ENCODE measurements at places on chromosomes 11 and 22.

GRCh38 chr11:108743851-108744250 is 79.0 kb downstream of the DDX10 start:
- DNase-seq = no peak

- DNase-seq = no peak
Measured at GRCh38 chr11:111603611-111604130, 1.4 kb downstream of the SIK2 start.

DNA sequence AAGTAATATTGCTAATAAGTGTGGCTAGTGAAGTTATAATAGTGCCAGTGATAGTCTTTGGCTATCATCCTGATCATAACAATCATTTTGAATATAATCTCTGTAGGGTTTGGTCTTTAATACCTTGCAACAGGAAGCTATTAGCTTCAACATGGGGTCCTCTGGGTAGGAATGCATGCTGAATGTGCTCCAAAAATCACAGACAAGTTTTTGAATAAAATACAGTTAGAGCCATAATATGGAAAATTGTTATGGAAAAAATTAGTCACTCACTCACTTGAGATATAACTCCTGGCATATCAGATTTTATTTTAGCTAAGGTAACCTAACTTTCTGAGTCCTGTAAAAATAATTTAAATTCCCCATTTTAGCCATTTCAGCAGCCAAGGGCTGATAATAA is 95.4 kb upstream of the MTMR2 start:
- DNase-seq = no peak

GRCh38 chr11:97683733-97684132 is 1293.9 kb downstream of the JRKL start:
- DNase-seq = no peak

DNA sequence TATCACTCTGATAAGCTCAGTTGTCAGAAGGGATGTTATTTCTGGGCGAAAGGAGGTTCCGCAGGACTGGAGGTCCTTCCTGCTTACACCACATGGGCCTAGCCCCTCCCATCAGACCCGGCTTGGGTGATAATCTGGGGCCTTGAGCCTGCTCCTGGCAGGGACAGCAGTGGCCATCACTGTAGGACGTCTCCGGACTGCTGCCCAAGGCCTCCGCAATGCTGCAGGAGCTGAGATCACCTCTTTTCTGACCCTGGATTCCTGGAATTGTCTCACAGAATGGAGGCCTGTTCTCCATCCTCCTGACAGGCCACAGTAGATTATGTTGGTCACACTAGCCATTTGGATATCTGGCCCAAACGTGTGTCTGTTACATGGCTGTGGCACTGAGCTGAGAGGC is 9.2 kb upstream of the BIK start:
- no peak for DNase-seq

DNA sequence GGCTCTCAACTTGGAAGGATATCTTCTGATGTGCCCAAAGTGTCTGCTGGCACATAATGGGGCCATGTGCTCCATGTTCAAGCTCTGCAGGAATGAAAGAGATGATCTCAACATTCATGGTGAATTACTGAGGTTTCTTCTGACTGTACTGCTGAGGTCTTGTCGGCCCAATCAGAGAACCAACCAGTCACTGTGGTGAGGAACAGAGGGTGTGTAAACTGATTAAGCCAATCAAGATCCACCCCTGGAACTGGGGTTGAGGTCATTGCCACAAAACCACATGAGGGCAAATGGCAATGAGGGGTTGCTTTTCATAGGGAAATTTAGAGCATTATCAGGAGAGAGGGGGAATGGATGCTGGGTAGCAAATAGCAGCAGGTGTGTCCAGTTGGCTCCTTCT is 152.3 kb upstream of the RAG2 start:
- no peak for DNase-seq

DNA sequence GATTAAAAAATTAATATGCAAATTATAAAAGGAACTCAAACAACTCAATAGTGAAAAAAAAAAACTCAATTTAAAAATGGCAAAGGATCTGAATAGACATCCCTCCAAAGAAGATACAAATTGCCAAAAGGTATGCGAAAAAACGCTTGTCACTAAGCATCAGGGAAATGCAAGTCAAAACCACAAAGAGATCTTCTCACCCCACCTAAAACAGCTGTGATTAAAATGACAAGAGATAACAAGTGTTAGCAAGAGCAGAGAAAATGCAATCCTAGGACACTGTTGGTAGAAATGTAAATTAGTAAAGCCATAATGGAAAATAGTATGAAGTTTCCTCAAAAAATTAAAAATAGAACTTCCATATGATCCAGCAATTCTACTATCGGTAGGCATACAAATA is 166.3 kb upstream of the ZC3H12C start:
- DNase-seq = no peak

GRCh38 chr11:32161293-32161692 is 70.4 kb downstream of the RCN1 start:
- no peak for DNase-seq

DNA sequence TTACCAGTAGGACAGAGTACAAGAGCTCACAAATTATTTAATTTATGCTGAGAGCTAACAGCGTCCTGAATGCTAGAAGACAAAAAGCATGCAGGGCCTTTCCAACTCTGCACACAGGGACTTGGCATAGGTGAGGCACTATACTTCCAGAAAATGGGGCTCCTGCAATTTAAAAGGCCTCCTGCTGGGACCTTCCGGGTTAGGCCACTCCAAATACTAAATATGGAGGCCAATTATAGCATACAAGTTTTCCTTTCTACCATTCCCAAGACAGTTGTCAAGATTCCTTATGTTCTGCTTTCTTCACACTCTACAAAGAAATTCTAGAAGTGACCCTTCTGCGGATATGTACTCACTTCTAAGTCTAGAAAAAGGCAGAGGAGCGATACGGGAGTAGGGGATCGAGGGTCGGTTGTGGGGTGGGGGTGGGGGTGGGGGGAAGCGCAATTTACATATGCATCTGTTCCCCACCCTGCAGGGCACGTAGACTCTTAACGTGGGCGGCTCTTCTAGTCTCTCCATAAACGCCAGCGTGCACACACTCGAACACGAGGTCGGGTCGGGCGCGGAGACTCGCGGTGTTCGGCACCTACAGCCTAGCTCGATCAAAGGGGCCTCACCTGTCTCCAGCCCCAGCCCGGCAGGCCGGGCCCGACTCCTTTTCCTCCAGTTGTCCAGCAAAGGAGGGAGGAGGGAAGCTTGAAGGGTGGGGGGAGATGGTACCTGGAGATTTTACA is 728 bp downstream of the DCUN1D5 start:
- DNase-seq = peak; percentile 54

DNA sequence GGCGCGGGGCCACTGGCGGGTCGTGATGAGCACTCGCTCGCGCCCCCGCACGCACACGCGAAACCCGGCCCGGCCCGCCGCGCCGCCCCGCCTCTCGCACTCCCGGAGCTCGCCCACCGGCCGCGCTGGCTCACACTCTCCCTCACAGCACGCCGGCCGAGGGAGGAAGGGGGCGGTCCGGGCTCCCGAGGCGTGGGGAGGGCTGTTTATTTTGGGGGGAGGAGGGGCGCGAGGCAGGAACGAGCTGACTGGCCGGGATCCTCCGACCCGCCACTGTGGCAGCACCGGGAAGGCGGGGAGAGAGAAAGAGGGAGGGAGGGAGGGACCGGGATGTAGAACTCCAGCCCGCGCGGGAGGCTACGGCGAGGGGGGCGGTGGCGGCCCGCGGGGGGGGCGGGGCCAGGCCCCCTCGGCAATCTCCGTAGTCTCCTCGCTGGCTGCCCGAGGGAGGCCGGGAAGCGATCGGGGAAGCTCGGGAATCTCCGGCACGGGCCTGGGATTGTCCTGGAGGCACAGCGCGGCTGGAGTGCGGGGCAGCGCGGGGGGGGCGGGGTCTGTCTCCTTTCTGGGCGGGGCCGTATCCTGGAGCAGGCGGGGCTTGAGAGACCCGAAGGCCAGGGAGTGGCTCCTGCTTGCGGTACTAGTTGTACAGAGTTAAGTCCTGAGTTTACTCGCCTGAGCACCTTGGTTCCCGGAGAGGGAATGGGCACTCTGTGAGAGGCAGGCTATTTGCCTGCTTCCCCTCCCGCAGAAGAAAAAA is at the start of gene RBFOX2:
Gene RBFOX2 (minus strand): TSS at position 179 of the 760 bp plus-strand sequence. CDS start 399 bp downstream, outside the sequence.
- DNase-seq = peak; percentile 65

DNA sequence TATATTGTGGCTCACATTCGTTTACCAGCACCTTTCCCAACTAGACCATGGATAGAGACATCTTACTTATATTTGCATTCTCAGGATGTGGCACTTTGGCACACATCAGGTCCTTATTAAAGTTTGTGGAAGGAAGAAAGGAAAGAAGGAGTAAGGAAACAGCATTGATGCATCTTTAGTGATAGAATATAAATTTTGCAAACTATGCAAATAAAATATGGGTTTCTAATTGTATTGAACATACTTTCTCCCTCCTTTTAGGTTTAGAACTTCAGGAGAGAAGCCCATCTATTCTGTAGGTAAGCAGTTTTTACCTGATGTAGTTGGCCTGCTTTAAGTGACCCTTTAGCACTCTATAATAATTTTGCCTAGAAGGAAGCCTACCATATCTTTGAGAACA is 20.4 kb downstream of the MRPL48 start:
- no peak for DNase-seq

DNA sequence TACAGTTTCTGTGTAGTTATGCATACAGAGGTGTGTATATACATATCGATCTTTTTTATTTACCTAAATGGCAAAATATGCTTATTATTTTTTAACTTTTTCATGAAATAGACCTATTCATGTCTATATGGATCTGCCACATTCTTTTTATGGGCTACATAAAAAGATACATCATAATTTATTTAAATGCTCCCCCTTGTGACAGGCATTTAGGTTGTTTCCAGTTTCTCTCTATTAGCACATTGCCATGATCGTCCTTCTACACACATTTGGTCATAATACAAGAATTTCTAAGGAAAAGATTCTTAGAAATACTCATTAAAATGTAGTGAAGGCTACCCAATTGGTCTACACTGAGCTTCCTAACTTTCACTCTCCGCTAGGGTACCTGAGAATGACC is 1067.4 kb downstream of the OPCML start:
- no peak for DNase-seq

GRCh38 chr11:69910519-69911309 is 91.5 kb upstream of the FGF3 start:
- DNase-seq = no peak

DNA sequence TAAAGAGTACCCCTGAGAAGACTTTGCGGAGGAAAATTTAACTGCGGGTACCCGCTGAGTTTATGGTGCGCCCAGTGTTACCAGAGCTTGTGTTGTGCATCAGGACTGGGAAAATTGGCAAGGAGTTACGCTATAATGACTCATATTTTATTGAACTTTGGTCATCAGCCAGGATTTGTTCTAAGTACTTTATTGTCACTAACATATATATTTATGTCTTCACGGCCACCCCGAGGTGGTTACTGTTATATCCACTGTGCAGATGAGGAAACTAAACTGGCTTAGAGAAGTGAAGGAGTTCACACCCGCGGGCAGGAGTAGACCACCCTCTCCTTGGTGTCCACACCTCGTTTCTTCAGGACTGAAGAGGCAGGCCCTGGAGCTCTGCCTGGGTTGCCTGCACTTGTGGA is 667 bp downstream of the ACCS start:
- no peak for DNase-seq

DNA sequence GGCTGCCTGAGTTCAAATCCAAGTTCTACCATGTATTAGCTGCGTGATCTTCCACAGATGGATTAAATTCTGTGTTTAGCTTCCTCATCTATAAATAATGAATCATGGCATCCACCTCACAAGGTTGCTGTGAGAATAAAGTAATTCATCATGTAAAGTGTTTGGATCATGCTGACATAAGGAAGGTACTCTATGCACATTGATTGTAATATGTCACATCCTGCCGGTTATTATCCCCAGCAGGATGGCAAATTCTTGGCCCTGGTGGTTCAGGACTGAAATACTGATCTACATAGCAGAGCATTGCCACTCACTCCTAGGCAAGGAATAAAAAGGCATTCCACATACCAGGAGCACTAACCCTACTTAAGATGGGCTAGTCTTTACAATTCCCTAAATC is 40.8 kb downstream of the LGR4 start:
- no peak for DNase-seq

DNA sequence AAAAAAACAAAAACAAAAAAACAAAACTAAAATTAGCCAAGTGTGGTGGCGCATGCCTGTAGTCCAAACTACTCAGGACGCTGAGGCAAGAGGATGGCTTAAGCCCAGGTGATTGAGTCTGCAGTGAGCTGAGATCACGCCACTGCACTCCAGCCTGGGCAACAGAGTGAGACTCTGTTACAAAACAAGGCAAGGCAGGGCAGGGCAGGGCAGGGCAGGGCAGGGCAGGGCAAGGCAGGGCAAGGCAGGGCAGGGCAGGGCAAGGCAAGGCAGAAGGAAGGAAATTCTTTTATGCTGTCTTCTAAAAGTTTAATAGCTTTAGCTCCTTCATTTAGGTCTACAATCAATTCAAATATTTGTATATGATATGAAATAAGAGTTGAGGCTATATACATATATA is 50.1 kb upstream of the RASSF10 start:
- DNase-seq = no peak

GRCh38 chr22:44273175-44273574 is 39.6 kb downstream of the SHISAL1 start:
- no peak for DNase-seq

- no peak for DNase-seq
Measured at GRCh38 chr22:20656516-20656901, 117.4 kb upstream of the SERPIND1 start.

DNA sequence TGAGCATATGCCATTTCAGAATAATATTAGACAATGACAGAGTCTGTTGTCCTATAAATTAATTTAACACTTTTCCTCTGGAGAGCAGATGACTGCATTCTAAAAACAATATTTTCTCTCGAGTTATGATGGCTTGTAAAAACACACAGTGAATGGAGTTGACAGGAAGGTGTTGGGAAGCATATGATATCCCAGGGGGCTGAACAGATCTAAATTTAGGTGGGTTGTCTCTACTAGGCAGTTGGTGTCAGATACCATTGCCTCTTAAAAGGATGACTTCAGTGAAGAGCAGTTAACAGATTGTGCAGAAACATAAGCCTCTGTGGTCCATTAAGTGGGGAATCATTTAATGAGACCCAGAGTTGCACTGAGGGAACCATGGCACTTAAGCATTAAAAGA is 30.7 kb downstream of the SVIP start:
- no peak for DNase-seq

DNA sequence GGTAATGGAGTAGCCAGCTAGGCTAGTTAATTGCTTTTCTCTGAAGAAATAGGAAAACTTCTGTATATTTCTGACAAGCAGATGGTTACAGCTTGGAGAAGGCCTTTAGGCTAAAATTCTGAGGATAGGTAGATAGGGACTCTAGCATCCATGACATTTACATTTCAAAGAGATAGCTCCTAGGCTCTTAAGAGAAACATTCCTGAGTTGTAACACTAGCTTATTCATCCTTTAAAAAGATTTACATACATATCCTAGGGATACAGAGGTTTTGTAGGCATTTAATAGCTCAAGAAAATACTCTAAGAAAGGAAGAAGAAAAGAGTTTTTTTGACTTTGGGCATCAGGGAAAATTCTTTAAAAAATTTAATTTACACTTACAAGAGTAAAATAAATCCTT is 130.9 kb upstream of the CCDC179 start:
- no peak for DNase-seq

GRCh38 chr11:134560066-134560465 is 148.0 kb upstream of the B3GAT1 start:
- no peak for DNase-seq

GRCh38 chr11:120956710-120957495 is 67.0 kb upstream of the TBCEL start:
- DNase-seq = peak; percentile 45

GRCh38 chr11:11706028-11706427 is 84.2 kb upstream of the GALNT18 start:
- no peak for DNase-seq
